Activated CD4-positive, CD25-positive, alpha-beta regulatory T cell treated with anti-CD3 and anti-CD28 coated beads, Interleukin-2, amount 50 U/mL, for 24 hours (primary cell): ENCODE measurements at places on chromosomes 5 and 9.
A peak's percentile ranks its signal among the peaks of the same experiment; 100 is the strongest.

DNA sequence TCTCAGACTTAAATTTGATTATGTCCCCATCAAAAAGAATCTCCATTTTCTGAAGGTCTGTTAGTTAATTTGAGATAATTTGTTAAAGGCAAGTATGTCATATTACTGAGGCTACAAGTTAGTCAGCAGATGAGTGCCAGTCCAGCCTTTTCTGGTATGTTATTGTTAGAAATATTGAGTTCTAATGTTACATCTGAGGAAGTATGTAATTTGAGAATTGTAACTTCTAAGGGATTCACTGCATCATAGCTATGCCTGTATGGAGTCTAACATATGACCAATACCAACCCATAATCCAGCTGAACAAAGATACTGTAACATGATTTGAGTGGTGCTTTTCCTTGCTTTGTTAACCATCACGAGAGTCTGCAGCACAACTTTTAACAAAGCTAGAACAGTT, 13.9 kb downstream of the SLC23A1 start:
- no peak for ATAC-seq

- ATAC-seq: no peak
Observed at GRCh38 chr5:134288610-134289009, 62.7 kb upstream of the PPP2CA start.

DNA sequence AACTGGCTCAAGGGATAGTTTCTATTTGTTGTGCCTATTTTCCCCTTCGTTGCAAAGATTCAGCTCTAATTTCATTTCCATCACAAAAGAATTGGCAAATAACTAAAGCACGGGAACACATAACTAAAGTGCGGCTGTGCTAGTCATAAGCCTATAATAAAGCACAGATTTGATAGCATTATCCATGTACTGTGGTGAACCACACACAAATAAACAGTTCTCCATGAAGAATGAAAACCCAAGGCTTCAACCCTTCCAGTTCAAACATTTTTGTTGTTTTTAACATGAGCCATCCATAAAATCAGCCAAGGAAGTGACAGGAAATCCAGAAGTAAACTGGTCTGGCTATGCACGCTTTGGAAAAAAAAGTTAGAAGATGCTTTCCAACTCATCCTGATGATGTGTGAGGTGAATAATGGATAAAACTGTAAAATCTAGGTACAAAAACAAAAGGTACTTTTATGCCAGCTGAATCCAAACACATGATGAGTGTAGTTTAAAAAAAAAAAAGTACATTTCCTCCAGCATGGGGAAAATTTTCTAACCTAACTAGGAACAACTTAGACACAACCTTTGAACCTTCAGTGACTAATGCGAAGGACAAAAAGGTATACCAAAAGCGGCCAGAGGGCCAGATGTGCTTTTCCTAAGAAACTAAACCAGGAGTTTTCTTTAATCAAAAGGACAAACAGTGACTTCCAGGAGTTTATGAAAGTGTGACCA, 10.2 kb downstream of the ZNF608 start:
- ATAC-seq: no peak

- no peak for ATAC-seq
Observed at GRCh38 chr9:126692041-126692758, 78.5 kb downstream of the LMX1B start.

DNA sequence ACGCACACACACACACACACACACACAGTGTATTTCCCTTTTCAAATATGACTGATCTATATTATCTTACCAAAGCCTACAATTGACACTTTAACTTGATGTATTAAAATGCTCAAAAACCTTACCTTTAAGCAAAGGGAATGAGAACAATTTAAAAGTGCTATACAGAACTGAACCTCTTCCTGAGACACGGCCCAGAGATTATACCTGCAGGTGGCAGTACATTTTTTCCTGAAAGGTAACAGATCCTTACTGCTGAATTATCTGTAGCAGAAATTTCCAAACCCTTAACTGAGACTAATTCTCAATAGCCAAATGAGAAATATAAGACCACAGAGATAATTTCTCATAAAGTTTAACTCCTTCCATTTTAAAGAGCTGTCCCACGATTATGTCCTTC, 91.1 kb downstream of the MYO10 start:
- no peak for ATAC-seq

DNA sequence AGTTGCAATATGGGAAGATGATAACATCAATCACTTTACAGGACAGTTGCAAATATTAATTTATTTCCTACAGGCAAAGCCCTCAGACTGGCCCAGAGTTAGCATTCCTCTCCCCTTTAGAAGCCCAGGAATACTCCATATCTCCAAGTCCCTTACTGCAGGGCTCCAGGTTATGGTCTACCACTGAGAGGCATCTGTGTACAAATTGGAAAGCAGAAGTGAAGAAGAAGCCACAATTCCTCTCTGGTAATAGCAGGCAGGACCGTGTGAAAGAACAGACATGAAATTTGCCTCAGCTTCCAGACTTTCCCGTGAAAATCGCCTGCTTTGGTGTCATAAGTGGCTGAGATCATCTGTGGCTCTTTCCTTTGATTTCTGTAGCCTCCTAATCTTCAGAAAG, 289.6 kb downstream of the GLIS3 start:
- no peak for ATAC-seq

GRCh38 chr5:122775550-122776542, 966 bp downstream of the SNX2 start:
- no peak for ATAC-seq

GRCh38 chr9:5560443-5561100, 50.2 kb downstream of the PDCD1LG2 start:
- ATAC-seq: no peak

DNA sequence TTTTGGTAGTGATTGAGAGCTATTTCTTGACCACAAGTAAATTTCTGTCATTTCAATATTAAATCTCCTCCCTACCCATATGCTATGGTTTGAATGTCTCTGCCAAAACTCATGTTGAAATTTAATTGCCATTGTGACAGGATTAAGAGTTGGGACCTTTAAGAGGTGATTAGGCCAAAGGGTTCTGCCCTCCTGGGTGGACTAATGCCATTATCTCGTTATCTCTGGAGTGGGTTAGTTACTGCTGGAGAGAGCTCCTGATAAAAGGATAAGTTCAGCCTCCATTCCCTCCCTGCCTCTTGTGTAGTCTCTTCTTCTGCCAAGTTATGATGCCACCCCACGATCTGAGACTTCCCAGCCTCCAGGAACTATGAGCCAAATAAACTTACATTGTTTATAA, 3.6 kb upstream of the DRD1 start:
- ATAC-seq: no peak

DNA sequence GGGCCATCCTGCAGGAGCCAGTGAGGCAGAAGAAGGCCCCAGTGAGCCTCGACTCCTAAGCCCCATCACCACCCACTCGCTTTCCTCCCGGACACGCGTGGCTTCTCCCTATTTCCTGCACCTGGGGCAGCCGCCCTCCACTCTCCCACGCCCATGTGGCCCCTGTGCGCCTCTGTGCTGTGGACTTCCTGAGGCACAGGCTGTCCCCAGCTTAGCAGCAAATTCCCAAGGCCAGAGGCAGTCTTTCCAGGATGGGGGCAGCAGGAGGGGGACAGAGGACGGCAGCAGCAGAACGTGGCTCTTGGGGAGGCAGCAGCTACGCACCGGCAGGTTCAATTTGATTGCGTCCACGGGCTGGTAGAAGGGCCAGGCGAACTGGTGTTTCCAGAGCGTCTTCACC, 14.9 kb downstream of the BRD3 start:
- ATAC-seq: no peak

GRCh38 chr5:68745448-68745847, 348.4 kb upstream of the SLC30A5 start:
- no peak for ATAC-seq

- peak; percentile 64 for ATAC-seq
Observed at GRCh38 chr5:56814963-56815657, at the start of gene MAP3K1. Gene MAP3K1 (plus strand): TSS chr5:56815549. CDS start chr5:56815574, 25 bp downstream.

DNA sequence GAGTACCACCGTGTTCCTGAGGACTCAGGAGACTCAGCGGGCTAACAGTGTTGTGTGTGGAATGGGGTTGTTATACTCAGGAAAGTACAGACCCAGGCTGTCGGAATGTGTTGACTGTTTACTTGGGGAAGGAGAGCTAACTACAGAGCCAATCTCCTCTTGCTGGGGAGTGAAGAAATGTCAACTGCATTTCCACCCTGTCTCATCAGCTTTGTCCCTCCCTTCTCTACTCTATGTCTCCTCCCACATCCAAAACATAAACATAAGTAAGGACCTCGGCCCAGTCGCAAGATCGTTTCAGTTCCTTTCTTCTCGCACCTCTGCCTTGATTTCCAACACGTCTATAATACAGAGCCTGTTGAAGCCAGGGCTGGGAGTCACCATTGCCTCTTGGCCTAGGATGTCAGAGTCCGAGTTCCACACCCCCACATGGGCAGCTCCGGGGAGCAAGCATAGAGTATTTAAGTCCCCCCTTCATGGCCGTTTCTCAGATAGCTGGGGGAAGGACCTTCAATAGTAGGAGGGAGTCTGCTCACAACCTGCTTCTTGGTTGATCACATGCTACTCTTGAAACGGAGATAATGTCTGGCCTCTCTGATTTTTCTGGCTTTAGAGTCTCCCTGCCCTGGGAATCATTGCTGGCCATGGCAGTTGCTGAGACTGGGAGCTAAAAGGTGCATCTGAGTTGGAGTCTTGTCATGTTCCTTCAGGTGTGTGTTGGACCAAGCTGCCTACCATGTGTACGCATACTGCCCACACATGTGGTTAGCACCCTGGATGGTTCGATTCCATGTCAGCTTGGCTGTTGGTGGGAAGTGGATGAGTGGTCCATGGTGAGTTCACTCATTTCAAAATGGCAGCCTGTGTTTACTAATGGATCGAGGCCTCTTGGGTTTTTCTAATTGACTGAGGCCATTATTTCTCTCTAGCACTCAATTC, 147.3 kb downstream of the MTX3 start:
- ATAC-seq: no peak

DNA sequence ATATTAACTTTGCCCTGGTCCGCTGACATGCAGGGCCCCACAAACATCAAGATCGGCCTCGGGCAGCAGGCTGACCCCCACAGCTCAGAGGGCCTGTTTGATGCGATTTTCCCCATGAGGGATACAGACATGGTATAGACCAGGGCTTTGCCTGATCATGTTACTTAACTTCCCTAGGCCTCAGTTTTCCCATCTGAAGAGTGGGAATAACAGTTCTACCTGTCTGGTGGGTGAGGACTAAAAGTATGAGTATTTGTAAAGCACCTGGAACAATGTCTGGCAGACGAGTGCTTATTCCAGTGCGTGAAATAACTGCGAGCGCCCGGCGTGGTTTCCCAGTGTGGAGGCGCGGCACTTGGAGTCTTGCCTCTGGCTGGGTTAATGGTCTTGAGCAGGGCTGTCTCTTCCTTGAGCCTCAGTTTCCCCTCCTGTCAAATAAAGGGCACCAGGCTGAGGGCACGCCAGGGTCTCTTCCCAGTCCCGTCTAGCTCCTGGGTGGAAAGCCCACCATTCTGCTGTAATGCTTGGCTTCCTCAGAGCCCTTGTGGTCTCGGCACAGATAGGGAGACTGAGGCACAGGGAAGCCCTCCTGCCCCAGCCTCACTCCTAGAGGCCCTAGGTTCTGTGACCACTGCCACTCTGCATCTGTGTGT, 47.2 kb downstream of the ASS1 start:
- ATAC-seq: no peak

GRCh38 chr5:6705088-6705487, 8.1 kb upstream of the TENT4A start:
- no peak for ATAC-seq

DNA sequence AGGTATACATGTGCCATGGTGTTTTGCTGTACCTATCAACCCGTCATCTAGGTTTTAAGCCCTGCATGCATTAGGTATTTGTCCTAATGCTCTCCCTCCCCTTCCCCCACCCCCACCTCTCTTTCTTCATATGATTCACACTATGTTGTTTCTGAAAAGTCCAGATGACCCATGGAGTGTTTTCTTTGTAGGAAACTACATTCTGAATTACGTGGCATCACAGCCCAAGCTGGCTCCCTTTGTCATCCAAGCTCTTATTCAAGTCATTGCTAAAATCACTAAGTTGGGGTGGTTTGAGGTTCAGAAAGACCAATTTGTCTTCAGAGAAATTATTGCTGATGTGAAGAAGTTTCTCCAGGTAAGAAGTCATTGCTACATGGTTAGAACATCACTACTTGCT, 30.4 kb downstream of the RANBP17 start:
- ATAC-seq: no peak

DNA sequence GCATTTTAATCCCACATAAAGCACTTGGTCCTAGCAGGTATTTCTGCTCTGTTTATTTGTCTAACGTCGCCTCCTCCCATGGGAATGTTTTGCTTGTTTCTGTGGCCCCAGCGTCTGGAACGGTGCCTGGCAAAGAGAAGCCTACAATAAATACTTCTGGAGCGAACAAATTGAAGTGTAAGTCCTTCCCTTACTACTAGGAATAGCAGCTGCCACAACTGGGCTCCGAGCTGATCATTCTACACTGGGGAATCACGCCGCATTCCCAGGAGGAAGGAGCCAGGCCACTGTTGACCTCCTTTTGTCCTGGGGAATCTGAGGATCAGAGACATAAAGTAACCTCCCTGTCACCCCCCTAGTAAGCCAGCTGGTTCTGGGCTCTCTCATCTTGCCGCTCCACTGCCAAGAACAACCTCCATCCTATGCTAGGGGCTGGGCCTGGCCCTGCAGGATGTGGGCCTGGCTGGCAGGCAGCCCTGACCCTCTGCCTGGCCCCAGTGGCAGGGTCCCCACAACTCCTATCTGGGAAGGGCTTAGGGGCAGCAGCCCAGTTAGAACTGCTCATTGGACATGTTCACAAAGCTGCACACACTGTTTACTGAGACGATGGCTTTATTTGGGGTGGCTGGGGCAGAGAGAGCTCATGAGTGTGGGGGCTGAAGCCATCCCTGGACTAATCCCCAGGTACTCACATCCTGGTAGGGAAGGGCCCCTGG, 82.8 kb downstream of the GTF3C4 start:
- no peak for ATAC-seq

- ATAC-seq: no peak
Observed at GRCh38 chr5:58362135-58362534, 97.8 kb downstream of the PLK2 start.
